ENCODE measurements at places on chromosomes 11 and 22. TPM values are rescaled to one million over a fixed set of nuclear protein-coding genes. Genes with fewer than 3 reads are reported as not detected.

DNA sequence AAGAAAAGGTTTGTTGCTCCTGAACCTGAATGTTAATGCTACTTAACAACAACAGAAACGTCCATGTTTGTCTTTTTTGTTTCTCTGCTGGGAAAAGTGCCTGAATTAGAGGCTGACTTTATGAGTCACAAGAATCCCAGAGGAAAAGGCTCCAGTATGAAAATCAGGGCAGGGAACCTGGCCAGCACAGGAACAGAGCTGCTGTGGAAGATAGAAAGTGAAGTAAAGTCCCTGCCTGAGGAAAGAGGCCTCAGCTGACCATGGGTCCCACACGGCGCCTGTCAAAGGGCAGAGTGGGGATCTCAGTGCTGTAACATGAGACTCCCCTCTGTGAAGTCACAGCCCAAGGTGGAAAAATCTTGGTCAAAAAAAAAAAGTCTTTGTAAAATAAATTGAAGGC, 632.3 kb upstream of the CCDC90B start:
- no peaks in the 10 kb centered on the region for H3K27me3 ChIP-seq
- H3K27ac ChIP-seq, result no peak overlapping the region
- no peaks in the 10 kb centered on the region for H3K4me1 ChIP-seq
- DNase-seq, result no peak
- no peaks in the 10 kb centered on the region for H3K36me3 ChIP-seq

GRCh38 chr11:117160826-117161225, 16.7 kb downstream of the PAFAH1B2 start:
- H3K4me1 ChIP-seq, result no peaks in the 10 kb centered on the region
- DNase-seq, result no peak
- H3K27ac ChIP-seq, result no peak overlapping the region

DNA sequence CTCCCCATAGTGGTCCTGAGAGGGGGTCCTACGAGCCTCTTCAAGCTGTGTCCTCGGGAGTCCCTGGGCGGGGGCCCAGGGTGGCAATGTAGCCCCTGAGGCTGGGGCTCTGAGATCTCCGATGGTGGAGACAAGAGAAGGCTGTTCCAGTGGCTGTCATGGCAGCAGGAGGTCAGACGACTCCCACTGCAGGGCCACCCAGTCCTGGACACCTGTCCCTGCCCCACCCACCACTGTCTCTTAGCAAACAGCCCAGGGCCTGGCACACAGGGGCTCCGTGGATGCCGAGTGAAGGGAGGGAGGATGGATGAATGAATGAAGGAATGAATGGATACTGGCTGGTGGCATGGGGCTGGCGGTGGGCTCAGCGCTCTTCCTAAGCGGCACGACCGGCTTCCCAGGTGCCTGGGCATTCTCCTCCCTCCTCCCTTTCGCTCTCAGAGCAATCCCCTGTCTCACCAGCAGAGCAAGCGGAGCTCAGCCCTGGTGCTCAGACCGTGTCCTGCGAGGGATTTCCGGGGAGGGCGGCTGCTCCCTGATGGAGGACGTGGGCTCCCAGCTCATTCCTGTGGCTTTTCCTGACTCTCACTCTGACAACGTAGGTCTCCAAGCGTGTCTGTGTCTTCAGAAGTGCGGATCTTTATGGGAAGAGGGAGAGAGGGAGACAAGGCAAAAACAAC, 1272.6 kb downstream of the BRD1 start:
- H3K4me1 ChIP-seq, result no peaks in the 10 kb centered on the region
- H3K27ac ChIP-seq, result no peak overlapping the region
- H3K4me3 ChIP-seq, result no peak overlapping the region
- peak; percentile 68 for DNase-seq

The TTC36 gene
- total RNA-seq, result 1.6 TPM

- H3K4me1 ChIP-seq, result no peaks in the 10 kb centered on the region
- DNase-seq, result no peak
- no peak overlapping the region for H3K27ac ChIP-seq
- peaks cover 20% of the 10 kb centered on the region for H3K36me3 ChIP-seq
- no peak overlapping the region for H3K4me3 ChIP-seq
Observed at GRCh38 chr11:5938603-5938965, 3.5 kb upstream of the OR56A3 start.

- no peak for DNase-seq
- H3K27me3 ChIP-seq, result no peaks in the 10 kb centered on the region
- no peak overlapping the region for H3K4me3 ChIP-seq
- H3K27ac ChIP-seq, result no peak overlapping the region
- H3K4me1 ChIP-seq, result no peaks in the 10 kb centered on the region
Observed at GRCh38 chr11:17400048-17400775, 11.8 kb upstream of the KCNJ11 start.
